ENCODE measurements at places on chromosomes 7 and 10.

DNA sequence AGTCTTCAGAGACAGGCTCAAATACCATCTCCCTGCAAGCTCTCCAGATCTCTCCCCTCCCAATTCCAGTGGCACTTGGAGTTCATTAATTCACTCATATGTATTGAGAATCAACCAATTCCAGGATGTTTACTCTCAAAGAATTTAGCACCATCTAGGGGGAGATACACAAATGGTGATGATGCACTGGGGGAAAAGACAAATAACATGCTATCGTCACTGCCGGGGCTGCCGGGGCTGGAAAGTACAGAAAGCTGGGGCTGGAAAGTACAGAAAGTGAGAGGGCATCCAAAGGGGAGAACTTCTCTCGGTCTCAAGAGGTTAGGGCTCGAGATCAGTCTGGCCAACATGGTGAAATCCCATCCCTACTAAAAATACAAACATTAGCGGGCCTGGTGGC is 118.7 kb downstream of the MKX start:
- no peak for DNase-seq

- DNase-seq = no peak
Observed at GRCh38 chr10:75532253-75532924, 101.0 kb downstream of the LRMDA start.

GRCh38 chr10:118840071-118840775 is 85.5 kb upstream of the CACUL1 start:
- peak; percentile 83 for DNase-seq

DNA sequence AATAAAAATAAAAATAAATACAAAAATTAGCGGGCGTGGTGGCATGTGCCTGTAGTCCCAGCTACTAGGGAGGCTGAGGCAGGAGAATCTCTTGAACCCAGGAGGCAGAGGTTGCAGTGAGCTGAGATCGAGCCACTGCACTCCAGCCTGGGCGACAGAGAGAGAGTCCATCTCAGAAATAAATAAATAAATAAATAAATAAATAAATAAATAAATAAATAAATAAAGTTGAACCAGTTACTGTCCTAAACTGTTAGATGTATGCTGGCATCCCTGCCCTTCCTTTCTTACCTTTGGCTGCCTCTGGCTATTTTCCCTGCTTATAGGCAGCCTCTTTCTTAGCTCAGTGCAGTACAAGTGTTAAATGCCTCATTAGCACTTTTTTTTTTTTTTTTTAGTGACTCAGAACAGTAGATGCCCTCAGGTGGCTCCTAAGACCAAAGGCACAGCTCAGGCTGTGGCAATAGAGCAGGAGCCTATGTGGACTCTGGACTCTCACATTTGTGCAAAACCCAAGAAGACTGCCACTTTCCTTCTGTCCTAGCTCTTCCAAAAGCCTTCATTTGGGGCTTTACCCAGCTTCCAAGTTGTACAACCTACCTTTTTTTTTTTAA is 30.6 kb upstream of the CABCOCO1 start:
- DNase-seq = no peak

GRCh38 chr7:79610313-79610712 is 156.8 kb upstream of the MAGI2 start:
- no peak for DNase-seq

- DNase-seq = no peak
Observed at GRCh38 chr7:140049339-140050024, 13.3 kb downstream of the PARP12 start.

DNA sequence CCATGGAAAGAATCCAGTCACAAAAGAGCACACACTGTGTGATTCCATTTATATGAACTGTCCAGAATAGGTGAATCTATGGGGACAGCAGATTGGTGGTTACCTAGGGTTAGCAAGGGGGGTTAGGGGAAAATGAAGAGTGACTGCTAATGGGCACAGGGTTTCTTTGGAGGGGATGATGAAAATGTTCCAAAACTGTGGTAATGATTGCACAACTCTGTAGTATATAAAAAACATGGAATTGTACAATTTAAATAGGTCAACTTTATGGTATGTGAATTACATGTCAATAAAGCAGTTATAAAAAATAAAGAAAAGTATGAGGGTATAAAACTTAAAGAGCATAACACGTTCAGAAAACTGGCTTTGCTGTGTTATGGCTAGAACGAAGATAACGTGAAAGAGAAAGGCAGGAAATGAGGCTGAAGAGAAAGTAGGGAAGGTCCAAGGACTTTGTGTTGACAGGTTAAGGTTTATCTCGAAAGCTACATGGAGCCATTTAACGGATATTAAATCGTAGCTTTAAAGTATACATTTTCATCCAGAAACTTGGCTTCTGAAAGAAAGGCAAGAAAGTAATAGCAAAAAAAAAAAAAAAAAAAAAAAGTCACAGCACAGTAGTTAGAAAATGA is 26.4 kb upstream of the MSS51 start:
- no peak for DNase-seq

DNA sequence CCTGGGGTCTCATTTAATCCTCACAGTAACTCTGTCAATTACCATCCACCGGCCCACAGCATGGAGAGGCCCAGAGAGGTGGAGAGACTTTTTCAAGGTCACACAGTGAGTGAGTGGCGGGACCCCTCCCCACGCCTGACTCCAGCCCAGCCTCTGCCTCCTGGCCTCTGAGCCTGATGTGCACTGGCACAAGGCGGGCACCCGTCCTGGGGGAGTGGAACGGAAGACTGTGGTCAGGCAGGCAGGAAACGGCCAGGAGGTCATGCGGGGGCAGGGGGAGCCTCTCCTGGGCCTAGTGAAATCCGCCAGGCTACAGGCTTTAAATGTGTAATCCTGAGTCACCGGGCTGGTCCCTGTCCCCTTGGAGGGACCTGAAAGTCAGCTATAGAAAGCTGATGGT is 32.2 kb downstream of the ZCCHC24 start:
- DNase-seq = peak; percentile 14
